ENCODE measurements at places on chromosomes 16 and 17. TPM values are rescaled to one million over a fixed set of nuclear protein-coding genes. Genes with fewer than 3 reads are reported as not detected.

Gene PTGES3L
- 28.8 TPM for total RNA-seq

Gene USP43
- total RNA-seq, result not detected

Gene IFI35
- total RNA-seq, result 23.6 TPM

Gene CHTF18
- 10.0 TPM for total RNA-seq

Gene ZNF778
- total RNA-seq, result 20.0 TPM

Gene TK1
- 3.6 TPM for total RNA-seq

Gene KIF2B
- total RNA-seq, result not detected

Gene CCL17
- not detected for total RNA-seq

Gene HCRT
- not detected for total RNA-seq

Gene FBXO39
- total RNA-seq, result not detected

Gene TK2
- total RNA-seq, result 18.9 TPM

Gene CPHXL
- total RNA-seq, result 0.47 TPM

Gene CA5A
- total RNA-seq, result not detected

Gene KRT25
- not detected for total RNA-seq

Gene CACNA1H
- total RNA-seq, result 0.21 TPM

Gene TSNAXIP1
- 1.1 TPM for total RNA-seq

Gene ITGAL
- not detected for total RNA-seq

Gene ZMYND15
- 0.05 TPM for total RNA-seq

Gene ADAP2
- 1.4 TPM for total RNA-seq

Gene SPATA32
- total RNA-seq, result not detected

Gene CA7
- total RNA-seq, result 3.4 TPM

Gene LRRC75A
- total RNA-seq, result 0.51 TPM

Gene SEPTIN12
- not detected for total RNA-seq

Gene PRAC2
- total RNA-seq, result not detected

Gene KRT37
- not detected for total RNA-seq

Gene WFIKKN1
- 0.70 TPM for total RNA-seq

Gene PRAC1
- not detected for total RNA-seq

Gene DRC3
- total RNA-seq, result 1.6 TPM

Gene KCNJ16
- not detected for total RNA-seq

Gene MYH1
- 1.8 TPM for total RNA-seq

Gene SLC4A1
- total RNA-seq, result not detected

Gene SYNGR3
- total RNA-seq, result 2.7 TPM

Gene HBQ1
- total RNA-seq, result not detected

Gene TUFM
- 154 TPM for total RNA-seq

Gene MYH8
- total RNA-seq, result 853 TPM

Gene CES4A
- total RNA-seq, result 0.19 TPM

Gene TBC1D3C
- total RNA-seq, result 1.2 TPM

Gene KRT27
- total RNA-seq, result not detected

Gene HELZ
- 43.7 TPM for total RNA-seq

Gene ENPP7
- total RNA-seq, result not detected

Gene NHLRC4
- total RNA-seq, result 0.05 TPM

Gene IGFALS
- total RNA-seq, result not detected
